Hematopoietic multipotent progenitor cell treated with erythropoietin and hydrocortisone succinate and interleukin-3 and kit ligand, for 8 days (in vitro differentiated cells): ENCODE measurements at places on chromosomes 16 and 17.

DNA sequence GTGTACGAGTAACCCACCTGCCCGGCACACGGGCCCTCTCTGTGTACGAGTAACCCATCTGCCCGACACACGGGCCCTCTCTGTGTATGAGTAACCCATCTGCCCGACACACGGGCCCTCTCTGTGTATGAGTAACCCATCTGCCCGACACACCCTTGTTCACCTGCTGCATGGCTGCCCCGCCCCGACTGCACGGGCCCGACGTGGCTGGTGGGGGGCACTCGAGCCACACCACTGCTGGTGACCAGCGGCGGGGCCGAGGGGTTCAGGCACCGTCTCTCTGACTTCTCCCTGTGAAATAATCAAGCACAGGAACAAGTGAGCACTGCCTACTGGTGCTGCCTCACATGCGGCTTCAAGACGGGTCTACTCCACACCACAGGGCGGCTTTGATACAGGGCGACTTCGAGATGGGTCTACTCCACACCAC is 22.1 kb downstream of the MAP1LC3B start:
- no peak for DNase-seq

GRCh38 chr17:72271603-72272002 is 150.8 kb downstream of the SOX9 start:
- DNase-seq, result no peak

DNA sequence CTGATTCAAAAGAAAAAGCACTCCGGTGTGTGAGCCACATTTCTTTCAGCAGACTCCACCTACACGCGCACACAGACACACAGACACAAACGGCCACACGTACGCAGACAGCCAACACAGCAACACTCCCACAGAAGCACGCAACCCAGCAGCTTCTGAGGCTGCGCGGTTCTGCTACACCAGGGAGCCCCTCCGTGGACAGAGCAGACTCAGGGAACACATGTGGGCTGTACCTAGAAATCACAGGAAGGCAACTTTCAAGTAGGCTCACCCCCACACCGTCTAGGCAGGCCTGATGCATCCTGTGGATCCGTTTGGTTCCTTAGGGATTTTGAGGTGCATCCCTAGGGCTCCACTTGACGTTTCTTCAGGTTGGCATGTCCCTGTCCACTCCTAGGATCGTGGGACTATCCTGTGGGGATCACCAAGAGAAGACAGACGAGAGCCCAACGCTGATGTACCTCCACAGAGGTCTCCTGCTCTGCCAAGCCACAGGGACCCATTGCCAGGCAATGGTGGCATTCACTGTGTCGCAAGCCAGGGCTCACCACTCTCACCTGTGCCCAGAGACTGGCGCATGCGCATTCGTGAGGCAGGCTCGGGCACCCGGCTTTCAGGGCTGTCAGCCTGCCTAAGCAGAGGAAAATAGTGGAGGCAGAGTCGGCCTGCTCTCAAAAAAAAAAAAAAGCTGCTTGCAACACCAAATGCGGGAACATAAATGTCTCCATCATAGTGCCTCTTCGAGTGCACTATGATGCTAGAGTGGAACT is 2333.3 kb downstream of the TP53TG3F start:
- DNase-seq, result no peak

DNA sequence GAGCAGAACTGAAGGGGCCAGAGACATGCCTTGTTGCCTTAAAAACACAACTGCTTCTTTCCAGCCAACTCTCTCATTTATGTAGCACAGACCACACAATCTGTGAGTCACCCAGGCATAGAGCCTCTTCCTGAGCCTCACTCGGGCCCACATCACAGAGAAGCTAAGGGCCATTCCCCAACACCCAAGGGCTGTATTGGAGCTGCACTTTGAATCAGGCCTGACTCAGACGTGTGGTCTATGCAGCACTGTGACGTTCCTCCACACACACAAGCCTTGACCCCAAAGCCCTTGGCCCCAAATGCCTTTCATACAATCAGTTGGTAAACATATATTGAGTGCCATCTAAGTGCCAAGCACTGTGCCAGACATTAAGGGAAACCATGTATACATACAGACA is 308.9 kb upstream of the DYNLRB2 start:
- no peak for DNase-seq

DNA sequence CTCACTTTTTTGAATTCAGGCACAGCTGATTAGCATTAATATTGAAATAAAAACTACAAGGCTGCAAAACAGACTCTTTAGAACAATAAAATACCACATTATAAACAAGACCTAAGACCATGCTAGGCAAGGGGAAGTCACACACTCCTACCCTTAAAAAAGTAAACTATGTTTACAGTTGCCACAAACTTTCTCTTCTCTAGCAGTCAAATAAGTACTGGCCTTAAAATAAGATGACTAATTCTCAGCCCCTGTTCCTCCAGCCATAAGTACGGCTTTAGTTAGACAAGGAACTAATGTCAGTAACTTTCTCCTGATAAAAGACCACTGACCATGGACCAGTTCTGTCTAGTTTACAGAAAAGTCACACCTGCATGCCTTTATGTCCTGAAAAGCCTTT is 19.5 kb upstream of the CPHXL start:
- no peak for DNase-seq

- DNase-seq, result peak; percentile 74
Observed at GRCh38 chr17:49676276-49676868, 1.5 kb downstream of the SPOP start.

- no peak for DNase-seq
Observed at GRCh38 chr17:72422505-72423285, 301.9 kb downstream of the SOX9 start.

GRCh38 chr17:40515491-40516041 is 14.1 kb upstream of the TNS4 start:
- DNase-seq, result no peak

DNA sequence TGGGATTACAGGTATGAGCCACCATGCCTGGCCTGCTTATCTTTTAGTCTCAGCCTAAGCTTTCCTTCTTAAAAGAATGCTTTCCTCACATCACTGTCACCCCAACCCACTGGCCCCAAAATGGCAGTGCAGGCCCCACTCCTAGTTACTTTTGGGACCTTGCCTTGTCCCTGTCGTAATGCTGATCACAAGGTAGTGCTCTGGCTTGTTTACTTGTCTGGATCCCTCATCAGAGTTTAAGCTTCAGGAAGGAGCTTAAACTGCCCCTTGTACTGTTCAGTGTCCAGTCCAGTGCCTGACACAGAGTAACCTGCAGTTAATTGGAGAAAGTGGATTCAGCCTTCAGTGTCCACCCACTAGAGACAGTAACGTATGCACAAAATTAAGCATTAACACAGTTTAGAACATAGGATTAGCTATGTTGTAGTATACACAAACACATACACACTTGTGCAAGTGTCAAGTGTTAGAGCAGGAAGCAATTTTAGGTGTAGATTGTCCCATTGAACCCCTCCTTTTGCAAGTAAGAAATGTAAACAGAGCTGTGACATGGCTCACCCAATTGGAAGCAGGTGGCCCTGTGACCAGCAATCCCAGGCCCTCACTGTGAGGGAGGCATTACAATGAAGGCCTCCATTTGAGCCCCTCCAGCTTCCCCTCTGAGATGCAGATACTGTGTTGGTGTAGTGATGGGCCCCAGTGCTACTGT is 44.2 kb downstream of the LDHD start:
- DNase-seq, result no peak

- no peak for DNase-seq
Observed at GRCh38 chr16:13994239-13995106, 74.5 kb downstream of the ERCC4 start.

GRCh38 chr16:79328402-79329165 is 272.0 kb downstream of the MAF start:
- no peak for DNase-seq

- DNase-seq, result peak; percentile 62
Observed at GRCh38 chr16:87661561-87661960, 59.3 kb downstream of the JPH3 start.

- no peak for DNase-seq
Observed at GRCh38 chr17:82983510-82984248, 95.7 kb upstream of the METRNL start.

- DNase-seq, result no peak
Observed at GRCh38 chr17:74865504-74866197, 6.0 kb upstream of the GRIN2C start.

GRCh38 chr17:77321649-77322513 is 181.1 kb downstream of the SEC14L1 start:
- no peak for DNase-seq

GRCh38 chr16:24433706-24434105 is 105.7 kb upstream of the RBBP6 start:
- no peak for DNase-seq

GRCh38 chr16:56993204-56993603 is 3.8 kb downstream of the NLRC5 start:
- no peak for DNase-seq

DNA sequence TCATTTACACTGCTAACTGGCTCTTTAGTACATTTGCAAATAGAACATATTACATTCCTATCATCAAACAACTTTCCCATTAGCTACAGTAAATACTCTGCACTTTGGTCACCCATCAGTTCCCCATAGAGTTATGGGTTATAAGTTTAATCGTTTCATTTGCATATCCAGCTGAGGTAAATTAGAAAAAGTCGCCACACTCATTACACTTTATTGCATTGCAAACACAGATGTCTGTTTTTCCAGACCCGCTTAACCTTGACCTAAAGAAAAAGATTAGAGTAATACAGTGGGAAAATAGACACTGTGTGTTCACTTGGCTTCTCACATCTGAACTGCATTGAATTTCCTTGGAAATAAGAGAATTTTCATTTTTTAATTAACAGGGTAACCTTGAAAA is 213.1 kb upstream of the PSMD7 start:
- DNase-seq, result no peak

- DNase-seq, result no peak
Observed at GRCh38 chr16:80552277-80552676, 11.5 kb downstream of the DYNLRB2 start.

- DNase-seq, result no peak
Observed at GRCh38 chr17:76537578-76538280, at the start of gene CYGB. TSS of gene CYGB (minus strand) at chr17:76537709. CDS start at chr17:76537542, 167 bp downstream.

DNA sequence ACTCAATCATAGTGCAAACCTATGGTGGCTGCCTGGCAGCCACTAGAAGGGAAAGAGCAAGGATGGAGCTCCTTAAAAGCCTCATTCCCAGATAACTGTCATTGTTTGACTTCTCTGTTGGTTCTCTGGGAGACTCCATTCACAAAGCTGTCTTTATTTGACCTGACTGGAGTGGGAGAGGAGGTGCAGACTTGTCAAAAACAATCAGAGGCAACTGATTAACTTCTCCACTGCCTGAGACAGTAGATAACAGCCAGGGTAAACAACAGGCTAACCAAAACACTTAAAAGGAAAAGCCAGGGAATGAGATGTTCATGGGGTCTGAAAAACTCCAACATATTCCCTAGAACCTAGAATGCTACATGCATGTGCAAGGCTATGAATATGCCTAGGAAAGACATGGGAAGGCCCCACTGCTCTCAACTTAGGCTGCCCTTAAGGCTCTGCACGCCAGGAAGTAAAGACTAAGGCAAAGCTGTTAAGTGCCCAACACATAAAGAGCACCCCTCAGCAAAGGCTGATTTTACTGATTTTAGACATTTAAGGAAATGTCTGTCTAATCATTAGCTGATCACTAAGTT is 82.0 kb downstream of the TTC19 start:
- peak; percentile 7 for DNase-seq

DNA sequence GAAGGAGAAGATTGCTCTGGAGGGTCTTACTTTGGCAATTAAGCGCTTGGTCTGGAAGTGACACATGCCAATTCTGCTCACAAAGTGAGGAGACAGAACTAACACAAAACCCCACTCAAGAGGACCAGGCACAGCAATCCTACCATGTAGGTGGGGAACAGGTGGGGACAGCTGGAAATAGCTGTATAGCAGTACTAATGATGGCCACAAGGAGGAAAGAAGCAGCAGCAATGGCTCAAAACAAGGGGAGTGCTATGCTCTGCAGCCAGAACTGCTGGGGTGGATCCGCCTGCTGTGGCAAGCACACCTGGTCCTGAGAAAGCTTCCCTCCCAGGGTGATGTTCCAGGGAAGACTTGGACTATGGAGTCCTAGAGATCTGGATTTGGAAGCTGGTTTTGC is 17.0 kb upstream of the TMEM132E start:
- DNase-seq, result peak; percentile 4

- no peak for DNase-seq
Observed at GRCh38 chr17:2232244-2232638, 71.3 kb downstream of the SMG6 start.

- no peak for DNase-seq
Observed at GRCh38 chr16:68279726-68280558, 15.6 kb downstream of the SLC7A6 start.

- no peak for DNase-seq
Observed at GRCh38 chr17:34241062-34241461, 14.0 kb upstream of the CCL2 start.

DNA sequence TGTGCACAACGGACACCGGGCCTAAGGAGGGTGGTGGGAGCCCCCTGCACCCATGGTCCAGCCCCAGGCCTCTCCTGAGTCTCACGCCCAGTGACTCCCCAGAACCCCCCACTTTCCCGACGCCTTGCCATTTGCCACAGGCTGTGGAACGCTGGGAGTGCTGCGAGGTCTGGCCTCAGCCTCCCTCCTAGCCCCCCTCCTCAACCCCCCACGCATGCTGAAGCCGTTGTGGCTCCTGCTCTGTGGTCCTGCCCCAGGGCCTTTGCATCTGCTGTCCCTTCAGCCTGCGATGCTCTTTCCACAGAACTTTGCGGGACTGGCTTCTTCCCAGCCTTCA is 226.0 kb upstream of the GSE1 start:
- no peak for DNase-seq

- DNase-seq, result peak; percentile 45
Observed at GRCh38 chr16:87945351-87946042, 5.7 kb upstream of the BANP start.

- no peak for DNase-seq
Observed at GRCh38 chr16:28193530-28194423, 18.0 kb downstream of the XPO6 start.

DNA sequence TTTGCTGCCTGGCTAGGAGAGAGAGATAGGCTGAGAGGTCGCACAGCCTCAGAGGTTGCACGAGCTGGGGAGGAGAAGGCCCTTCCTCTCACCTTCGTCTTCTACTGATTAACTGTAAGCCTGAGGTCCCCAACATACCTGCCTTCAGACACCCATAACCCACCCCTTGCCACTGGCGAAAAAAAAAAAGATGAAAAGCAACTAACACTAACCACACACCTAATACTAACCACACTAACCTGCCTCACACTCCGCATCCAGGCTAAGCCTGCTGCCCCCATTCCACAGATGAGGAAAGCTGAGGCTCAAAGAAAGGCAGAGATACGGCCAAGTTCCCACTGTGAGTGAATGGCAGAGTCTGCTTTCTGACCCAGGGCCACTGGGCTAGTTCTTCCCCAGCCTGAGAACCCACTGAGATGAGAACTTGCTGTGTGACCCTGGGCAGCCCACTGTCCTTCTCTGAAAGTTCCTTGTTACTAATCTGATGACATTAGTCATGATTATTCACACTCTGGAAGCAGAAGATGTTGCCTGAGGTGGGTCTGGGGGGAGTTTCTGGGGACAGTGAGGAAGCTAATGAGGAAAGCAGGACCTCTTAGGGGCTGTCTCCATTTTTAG is 4.6 kb downstream of the IL21R start:
- no peak for DNase-seq

GRCh38 chr16:85326113-85326793 is 214.0 kb upstream of the CIBAR2 start:
- DNase-seq, result no peak
